M059J (cell line): ENCODE measurements at places on chromosomes 16 and 17. TPM values are rescaled to one million over a fixed set of nuclear protein-coding genes. Genes with fewer than 3 reads are reported as not detected.

The RAMP2 gene
- total RNA-seq = 0.49 and 1.0 TPM in 2 replicates

DNA sequence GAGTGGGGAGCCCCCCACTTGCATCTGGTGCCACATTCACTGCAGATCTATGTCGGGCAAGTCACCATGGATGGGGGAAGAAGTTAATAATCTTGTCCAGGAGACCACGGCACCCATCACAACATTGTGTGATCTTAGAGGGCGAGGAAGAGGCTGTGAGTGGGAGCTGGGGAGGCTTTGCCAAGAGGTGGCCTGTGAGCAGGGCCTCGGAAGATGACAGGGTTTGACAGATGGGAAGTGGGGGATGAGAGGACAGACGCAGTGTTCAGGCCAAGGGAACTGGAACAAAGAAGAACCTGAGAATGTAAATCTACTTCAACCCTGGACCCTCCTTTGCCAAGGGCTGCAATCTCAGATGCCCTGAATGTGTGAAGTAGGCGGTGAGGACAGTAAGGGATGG is 12.4 kb downstream of the ACE start:
- no peak for DNase-seq

DNA sequence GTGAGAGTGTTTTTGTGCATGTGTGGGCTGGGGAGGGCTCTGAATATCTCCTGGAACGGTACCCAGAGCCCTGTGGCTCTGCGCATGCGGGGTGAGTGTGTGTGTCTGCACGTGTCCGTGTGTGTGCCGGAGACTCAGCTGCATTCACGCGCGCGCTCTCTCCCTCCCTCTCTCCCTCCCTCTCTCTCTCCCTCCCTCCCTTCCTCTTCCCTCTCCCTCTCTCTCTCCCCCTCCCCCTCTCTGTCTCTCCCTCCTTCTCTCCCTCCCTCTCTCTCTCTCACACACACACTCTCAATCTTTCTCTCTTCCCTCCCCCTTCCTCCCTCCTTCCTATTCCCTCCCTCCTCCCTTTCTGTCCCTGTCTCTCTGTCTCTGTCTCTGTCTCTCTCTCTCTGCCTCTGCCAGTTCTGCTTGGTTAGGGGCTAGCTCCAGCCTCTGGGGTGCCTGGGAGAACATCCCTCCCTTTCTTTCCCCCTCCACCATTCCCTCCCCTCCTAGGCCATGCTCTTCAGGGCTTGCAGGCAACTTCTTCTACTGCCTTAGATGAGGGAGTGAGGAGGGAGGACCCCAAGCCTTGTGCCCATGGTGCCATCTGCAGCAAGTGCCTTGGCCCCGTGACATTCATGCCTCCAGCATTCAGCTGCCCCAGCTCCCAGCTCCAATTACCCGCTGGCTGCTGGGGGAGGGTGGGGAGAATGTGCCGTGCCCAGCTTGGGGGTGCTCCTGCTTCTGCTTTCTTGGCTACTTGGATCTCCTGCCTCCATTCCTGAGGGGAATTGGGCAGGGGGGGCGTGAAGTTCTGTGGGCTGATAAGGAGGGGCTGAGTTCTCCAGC is 6.4 kb downstream of the THRA start:
- peak; percentile 77 for DNase-seq

The KRT37 gene
- total RNA-seq = not detected in 2 replicates

The AXIN2 gene
- 2.5 and 3.3 TPM in 2 replicates for total RNA-seq

- no peak for DNase-seq
Observed at GRCh38 chr16:48478393-48478792, 93.2 kb upstream of the SIAH1 start.

- DNase-seq = no peak
Observed at GRCh38 chr17:21288571-21289017, 4.1 kb downstream of the MAP2K3 start.

DNA sequence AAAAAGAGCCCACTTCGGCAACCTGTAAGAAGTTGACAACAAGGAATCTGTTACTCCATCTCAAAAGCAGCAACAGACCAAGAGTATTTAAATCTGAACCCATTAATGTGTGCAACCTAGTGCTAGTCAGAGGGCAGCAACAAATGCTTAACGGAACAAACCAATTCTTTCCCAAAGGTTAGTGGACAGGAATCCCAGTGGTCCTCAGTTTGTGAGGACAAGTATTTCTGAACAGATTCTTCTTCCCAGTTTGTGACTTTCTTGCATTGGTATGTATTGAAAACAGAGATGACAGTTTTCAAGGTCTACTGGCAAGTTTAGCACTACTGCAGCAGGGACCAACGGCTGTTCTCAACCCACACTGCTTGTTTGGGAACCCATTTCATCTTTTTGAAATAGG is 2.9 kb downstream of the RPL26 start:
- DNase-seq = no peak

The OR1F1 gene
- total RNA-seq = 0.15 TPM in 1 of 2 replicates, not detected in the other

DNA sequence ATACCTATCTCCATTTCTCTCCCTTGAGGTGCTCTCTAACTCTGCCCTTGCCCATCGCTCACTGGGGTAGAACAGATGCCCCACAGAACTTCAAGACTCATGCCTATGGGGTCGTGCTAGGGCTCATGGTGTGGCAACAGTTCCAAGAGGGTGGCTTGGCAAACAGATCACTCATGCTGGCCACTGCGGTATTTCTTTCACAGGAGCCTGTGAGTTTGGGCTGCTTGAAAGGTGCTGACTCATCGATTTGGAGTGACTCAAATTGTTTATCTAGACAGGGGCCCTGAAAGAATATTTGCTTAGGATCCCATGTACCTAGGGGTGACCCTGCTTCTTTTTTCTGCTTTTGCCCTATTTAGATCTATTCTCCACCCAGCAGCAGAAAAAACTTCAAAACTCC is 69.9 kb downstream of the IRX5 start:
- peak; percentile 51 for DNase-seq

DNA sequence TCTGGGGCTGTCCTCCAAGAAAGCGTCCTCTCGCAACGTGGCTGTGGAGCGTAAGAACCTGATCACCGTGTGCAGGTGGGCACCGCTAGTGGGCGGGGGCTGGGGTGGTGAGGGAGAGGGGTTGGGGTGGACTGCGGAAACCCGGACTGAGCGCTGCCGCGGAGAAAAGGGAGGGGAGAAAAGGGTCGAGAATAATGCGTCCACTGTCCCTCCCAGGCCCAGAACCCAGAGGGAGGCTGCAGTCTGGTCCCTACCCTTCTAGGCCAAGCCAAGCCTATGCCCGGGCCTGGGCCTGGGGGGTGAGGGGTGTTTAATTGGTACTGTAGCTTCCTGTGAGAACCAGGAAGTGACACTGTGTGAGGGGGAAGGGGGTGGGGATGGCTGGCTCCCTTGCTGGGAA is 464 bp downstream of the RUNDC3A start:
- DNase-seq = no peak

The CCL2 gene
- 85.5 and 135 TPM in 2 replicates for total RNA-seq

The ZSCAN32 gene
- 19.6 and 22.9 TPM in 2 replicates for total RNA-seq

- DNase-seq = peak; percentile 33
Observed at GRCh38 chr16:85798901-85799496, 345 bp downstream of the EMC8 start.

The CTRB2 gene
- not detected in 2 replicates for total RNA-seq

GRCh38 chr17:10681866-10682446 is 15.4 kb downstream of the SCO1 start:
- DNase-seq = peak; percentile 29

The PLEKHH3 gene
- total RNA-seq = 14.9 and 17.8 TPM in 2 replicates

- DNase-seq = no peak
Observed at GRCh38 chr17:78774956-78775571, 7.0 kb downstream of the CYTH1 start.
